Stimulated activated CD8-positive, alpha-beta memory T cell treated with anti-CD3 and anti-CD28 coated beads, Interleukin-2, amount 100 ng/mL, for 1 hour (primary cell): ENCODE measurements at places on chromosomes 3 and 15.

DNA sequence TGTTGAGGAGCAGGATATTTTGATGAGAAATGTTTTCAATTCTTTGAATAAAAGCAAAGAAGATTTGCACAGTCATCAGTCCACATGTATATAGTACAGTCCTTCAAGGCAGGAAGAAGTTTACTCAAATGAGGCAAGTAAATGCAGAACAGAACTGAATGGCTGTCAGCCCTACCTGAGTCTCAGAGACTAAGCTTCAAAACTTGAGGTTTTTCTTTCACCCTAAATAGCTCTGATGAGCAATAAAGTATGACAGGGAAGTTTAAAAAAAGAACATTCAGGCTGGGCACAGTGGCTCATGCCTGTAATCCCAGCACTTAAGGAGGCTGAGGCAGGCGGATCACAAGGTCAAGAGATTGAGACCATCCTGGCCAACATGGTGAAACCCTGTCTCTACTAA lies 232.5 kb downstream of the SUCLG2 start:
- DNase-seq = no peak

- no peak for DNase-seq
Observed at GRCh38 chr3:197590313-197590962, 34.7 kb upstream of the BDH1 start.

DNA sequence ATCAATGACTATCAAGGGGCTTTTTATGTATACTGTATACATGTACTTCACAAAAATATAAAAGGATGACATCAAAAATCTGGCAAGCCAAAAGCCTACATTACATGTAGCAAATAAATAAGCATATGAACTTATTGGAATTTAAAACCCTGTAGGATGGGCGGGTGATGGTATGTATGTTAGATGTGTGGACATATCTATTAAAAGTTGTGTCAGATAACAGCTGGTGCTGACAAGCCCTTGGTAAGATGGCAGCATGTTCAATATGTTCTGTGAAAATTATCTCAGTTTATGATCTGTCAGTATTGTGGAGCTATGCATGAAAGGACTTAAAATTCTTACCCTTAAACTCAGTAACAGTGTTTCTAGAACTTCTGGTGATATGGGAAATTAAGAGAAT lies 20.1 kb downstream of the CTNNB1 start:
- DNase-seq = no peak

DNA sequence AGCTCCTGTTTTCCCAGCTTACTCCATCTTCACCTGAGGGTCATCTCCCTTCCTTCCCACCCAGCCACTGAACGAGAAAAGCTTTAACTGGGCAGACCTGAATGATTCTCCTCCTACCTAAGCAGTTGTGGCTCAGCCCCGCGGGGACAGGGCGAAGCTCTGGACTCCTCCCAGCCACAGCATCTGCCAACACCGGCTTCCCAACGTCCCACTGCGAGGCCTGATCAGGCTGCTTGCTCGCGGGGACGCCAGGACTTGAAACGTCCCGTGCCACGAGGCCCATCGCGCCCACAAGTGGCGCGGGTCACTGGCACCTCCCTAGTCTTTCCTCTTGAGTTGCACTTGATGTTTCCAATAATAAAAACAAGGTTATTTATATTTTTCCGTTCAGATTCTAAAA lies at the start of gene SPATA16:
Gene SPATA16, minus strand, starts transcription at position 250 of the 400 bp plus-strand sequence. CDS start 23,504 bp downstream, outside the sequence.
- DNase-seq = peak; percentile 0

- DNase-seq = no peak
Observed at GRCh38 chr15:92268900-92269299, 124.8 kb upstream of the ST8SIA2 start.

DNA sequence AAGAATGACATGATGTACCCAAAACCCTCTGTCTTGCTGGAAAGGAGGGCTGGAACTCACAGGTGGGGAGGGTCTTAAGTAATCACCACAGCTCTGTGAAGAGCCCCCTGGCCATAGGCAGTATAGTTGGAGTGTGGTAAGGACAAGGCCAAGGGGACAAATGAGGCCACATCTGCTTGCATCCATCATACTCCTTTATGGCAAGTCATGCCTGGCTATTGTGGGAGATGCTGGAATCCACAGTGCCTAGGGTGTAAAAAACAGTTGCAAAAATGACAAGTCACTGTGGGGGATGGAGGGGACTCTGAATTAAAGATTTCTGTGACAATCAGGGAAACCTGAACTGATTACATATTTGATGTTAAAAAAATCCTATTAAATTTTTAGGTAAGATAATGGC lies 258.5 kb downstream of the KCNMB2 start:
- no peak for DNase-seq
